NCI-H774 (cell line): ENCODE measurements at places on chromosomes 1 and 21.

GRCh38 chr1:201808633-201808990 lies 20.3 kb upstream of the IPO9 start:
- DNase-seq: no peak

GRCh38 chr1:44994309-44994898 lies 8.0 kb upstream of the EIF2B3 start:
- DNase-seq: no peak

- DNase-seq: no peak
These were observed 652.4 kb downstream of the PLPP3 start for GRCh38 chr1:55926906-55927471.

DNA sequence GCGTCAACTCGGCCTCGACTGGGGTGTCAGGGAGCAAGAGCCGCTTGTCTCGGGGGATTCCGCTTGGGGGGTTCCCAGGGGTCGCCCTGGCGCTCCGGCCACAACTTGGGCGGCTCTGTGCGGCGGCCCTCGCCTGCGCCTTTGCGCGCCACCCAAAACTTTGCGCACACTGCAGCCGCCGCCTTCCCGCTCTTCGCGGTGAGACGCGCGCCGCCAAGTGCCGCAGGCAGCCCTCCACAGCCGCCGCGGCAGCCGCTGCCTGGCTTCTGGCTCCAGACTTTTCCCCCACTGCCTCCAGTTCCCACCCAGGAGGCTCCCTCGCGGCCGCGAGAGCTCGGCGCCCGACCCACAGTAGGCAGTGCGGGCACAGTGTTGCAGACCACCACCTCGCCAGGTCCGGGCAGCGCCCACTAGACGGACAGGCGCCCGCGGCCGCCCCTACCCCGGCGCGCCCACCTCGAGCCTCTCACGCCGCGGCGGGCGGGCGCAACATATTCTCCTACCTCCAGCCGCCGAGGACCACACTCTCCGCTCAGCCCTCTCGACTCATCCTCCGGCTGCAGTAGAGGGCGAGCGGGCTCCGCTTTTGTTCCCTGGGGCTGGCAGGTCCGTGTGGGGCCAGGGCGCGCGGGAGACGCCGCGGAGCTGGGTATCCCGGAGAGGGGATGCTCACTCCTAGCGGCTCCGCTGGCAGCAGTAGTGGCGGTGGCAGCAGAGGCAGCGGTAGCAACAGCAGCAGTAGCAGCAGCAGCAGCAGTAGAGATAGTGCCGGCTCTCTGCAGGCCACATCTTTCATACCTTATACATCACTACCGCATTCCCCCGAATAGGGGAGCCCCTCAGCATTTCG lies 296.6 kb downstream of the OMA1 start:
- no peak for DNase-seq

DNA sequence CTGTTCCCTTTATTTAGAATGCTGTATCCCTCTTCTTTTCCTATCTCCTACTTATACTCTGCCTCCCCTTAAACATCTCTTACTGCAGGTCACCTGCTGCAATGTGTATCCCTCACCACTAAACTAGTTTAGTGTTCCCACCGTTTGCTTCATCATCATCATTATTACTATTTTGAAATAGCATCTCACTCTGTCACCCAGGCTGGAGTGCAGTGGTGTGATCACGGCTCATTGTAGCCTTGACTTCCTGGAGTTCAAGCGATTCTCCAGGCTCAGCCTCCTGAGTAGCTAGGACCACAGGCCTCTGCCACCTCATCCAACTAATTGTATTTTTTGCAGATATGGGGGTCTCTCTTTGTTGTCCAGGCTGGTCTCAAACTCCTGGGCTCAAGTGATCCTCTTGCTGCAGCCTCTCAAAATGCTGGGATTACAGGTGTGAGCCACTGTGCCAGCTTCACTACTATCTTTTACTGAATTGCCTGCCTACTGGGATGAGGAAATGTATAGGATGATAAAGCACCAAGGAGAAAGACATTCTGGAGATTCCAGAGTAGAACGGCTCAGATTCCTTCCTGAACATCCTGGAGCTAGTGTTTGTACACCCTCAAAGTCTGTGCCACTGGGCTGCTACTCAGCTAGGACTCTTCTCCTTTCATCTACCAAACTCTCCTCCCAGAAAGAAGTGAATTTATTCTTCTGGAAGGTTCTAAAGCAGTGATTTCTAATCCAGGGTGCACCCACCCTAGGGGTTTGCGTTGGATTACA lies 8.6 kb upstream of the IFNAR1 start:
- no peak for DNase-seq

- no peak for DNase-seq
These were observed 650 bp downstream of the VANGL1 start for GRCh38 chr1:115642168-115643072.

DNA sequence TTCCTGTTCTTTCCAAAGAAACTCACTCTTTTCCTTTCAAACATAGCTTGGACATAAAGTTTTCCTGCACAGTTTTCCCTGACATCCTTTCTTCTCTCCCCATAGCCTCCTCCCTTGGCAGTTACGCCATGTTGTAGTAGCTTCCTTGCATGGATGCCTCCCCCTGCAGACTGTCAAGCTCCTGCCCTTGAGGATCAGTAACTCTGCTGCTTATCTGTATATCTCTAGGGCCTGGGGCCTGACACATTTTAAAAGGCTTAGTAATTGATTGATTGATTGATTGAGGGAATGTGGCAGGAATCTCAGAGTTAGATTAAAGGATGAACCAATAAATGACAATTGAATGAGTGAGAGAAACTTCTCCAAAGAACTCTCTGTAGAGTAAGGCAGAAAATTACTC lies 143.7 kb downstream of the NEK7 start:
- DNase-seq: no peak

DNA sequence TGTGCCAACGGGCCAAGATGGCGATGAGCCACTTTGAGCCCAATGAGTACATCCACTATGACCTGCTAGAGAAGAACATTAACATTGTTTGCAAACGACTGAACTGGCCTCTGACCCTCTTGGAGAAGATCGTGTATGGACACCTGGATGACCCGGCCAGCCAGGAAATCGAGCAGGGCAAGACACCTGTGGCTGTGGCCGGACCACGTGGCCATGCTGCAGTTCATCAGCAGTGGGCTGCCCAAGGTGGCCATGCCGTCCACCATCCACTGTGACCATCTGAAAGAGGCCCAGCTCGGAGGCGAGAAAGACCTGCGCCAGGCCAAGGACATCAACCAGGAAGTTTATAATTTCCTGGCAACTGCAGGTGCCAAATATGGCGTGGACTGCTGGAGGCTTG lies 32.2 kb upstream of the GPR137B start:
- no peak for DNase-seq

DNA sequence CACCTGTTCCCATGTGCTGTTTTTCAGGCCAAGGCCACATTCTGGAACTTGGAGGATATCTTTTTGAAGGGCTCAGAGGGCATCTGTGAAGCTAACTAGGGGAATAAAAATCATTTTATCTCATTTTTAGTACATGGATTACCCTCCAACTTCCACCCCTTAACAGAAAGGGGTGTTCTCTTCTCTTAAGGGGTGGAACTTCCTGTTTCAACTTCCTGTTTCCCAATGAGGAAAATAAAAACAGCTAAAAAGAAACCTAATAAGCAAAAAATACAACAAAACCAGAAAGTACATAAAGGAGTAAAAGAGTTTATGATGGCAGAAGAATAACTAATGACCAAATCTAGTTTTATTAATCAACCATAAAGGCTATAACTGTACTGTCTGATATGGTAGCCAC lies 24.8 kb upstream of the SLC22A15 start:
- no peak for DNase-seq

DNA sequence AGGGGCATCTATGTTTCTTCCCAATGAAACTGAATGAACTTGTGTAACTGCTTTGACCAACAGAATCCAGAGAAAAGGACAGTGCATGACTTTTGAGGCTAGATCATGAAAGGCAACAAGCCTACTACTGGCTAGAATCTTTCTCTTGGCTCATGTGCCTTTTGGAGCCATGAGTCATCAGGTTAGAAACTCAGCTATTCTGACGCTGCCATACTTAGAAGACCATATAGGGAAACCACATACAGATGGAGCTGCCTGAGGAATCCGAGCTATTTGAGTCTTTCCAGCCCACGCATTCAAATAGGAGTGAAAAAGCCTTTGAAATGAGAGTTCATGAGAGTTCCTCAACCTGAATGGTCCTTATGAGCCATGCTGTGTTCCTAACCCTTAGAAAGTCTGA lies 738.5 kb upstream of the CHRM3 start:
- no peak for DNase-seq

DNA sequence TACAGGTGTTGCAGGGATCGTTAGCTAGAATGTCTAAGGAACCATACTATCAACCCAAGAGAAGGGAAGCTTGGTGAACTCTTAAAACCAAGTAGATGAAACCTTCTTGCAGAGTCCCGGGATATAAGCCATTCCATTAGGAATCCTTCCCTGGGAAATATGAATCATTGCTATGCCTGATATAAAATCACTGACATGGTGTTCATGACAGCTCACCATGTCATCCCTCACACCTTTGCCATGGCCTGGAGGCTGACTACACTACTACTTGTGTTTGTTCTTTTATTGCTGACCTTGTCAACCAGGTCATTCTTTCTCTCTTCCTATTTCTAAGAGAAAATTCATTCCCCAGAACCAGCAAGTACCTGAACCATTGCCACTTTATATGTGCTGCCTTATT lies 12.1 kb downstream of the ST6GALNAC3 start:
- no peak for DNase-seq

DNA sequence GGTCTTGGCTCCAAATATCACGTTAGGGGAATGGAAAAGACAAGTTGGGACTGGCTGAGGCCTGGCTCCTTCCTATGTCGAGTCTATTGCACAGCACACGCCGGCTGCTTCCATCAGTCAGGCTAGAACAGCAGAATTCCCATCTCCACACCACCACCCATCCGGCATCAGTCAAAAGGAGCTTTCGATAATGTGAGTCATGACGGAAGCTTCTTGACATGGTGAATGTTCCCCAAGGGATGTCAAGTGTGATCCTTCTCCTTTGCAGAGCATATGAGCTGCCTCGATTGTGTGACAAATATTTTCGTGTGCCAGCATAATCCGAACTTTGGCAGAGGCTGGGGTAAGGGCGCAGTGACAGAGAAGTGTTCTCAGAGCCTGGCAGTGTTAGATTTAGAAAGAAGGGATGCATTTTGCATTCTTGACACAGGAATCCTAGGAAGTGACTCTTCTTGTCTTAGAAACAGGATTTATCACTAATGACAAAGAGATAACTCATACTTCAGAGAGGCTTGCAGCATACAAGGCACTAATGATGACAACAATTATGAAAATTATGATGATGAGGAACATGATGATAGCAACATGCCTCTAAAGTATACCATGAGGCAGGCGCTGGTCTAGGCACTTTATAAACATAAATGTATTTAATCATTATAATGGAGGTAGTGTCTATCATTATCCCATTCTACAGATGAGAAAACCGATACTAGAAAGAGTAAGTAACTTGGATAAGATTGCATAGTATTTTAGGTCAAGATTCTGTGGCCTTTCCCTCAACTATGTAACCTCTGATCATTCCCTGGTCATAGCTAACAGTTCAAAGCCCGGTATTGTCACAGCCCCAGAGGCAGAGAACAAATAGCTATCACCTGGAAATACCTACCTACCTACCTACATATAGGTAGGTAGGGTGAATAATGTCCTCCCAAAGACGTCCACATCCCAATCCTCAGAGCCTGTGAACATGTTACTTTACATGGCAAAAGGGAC lies 135.0 kb downstream of the KCNJ6 start:
- DNase-seq: no peak

DNA sequence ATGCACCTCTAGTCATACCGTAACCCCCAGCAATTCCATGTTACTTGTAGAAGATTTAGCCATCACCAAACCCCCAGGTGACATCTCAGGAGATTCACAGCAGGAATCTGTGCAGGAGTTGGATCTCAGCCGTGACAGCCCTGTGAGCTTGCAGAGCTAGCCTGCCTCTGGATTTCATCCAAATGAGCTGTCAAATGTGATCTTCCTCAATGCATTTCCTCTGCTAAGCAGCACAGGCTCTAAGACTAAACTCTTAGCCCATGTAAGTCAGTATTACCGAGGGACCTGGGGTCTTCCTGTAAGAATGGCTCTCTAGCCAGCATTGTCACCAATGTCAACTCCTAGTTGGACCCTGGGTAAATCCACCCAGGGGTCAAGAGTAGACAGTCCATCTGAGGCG lies 41.7 kb downstream of the UMODL1 start:
- DNase-seq: no peak

- DNase-seq: no peak
These were observed 7.4 kb upstream of the MEX3A start for GRCh38 chr1:156089704-156090103.

- no peak for DNase-seq
These were observed 2.8 kb upstream of the USP1 start for GRCh38 chr1:62433861-62434617.

DNA sequence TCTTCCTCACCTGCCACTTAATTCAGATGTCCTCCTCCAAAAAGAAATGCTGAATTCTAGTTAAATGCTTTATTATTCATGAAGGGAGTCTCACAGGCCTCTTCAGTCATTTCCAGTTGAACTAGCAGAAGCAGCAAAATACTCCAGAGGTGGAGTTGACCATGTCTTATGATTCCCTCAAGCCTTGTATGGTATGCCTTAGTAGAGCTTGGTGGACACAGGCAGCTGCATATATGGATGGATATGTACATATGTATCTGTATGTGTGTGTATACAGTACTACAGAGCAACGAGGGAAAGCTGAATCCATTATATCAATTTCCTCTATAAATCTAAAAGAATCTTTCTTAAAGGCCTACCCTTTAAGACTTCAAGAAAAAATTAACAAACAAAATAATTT lies 83.6 kb upstream of the HP1BP3 start:
- DNase-seq: no peak

DNA sequence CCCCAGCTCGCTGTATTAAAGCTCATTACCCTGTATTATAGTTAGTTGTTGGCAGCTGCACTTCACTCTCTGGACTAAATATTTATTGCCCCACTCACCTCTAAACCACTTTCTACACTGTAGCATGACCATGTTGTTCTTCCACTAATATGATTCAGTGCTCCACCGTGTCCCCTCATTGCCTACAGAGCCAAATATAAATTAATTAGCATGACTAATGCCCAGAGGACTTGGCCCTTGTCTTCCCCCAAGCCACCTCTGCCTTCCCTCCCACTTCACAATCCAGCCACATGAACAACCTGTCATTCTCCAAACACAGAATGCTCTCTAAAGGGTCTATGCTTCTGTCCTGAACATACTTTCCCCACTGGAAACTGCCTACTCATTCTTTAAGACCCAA lies 276.5 kb downstream of the PLPP3 start:
- DNase-seq: no peak
